NCI-H446 treated with DMSO at 0.1 percent for 48 hours (cell line): ENCODE measurements at places on chromosomes 13 and 19.

DNA sequence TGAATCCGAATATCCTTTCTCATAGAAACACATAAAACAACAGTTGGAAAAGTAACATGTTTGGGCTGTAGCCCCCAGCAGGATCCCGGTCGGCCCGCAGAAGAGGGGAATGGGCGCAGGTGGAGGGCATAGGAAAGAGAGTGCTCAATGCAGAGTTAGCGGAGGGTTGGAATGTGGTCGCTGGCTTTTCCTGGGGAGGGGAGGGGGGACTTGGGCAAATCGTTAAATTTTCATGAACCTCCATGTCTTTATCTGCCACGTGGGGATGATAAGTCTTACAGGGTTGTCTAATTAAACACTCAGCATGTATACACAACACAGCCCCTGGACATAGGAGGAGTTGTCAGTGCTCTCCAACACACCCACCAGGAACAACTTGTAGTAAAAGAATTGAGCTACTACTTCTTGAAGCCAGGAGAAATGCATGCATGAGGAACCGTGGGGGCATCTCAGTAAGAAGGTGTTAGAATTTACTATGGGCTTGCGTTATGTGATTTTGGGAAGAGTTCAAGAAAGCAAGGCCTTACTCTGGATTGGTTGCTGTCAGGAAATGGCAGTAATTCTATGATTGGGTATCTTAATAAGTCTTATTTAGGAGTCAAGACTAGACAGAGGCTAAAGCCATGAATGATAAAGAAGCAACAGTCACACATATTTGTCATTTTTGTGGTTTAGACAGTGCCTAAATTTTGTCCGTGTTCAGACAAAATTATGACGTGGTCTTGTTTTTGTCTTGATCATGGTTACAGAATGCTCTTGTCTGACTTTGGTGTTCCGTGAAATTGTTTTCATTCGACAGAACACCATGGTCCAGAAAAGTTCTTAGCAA is 671 bp upstream of the SLC46A3 start:
- DNase-seq: no peak

- no peak for DNase-seq
Observed at GRCh38 chr13:30113983-30114570, 193.3 kb downstream of the KATNAL1 start.

GRCh38 chr13:97274829-97275649 is 52.9 kb downstream of the MBNL2 start:
- DNase-seq: peak; percentile 20

- no peak for DNase-seq
Observed at GRCh38 chr19:51354742-51355148, 11.4 kb downstream of the ETFB start.

GRCh38 chr13:36282821-36283432 is 14.7 kb downstream of the CCDC169 start:
- peak; percentile 28 for DNase-seq

- DNase-seq: no peak
Observed at GRCh38 chr13:32595306-32595705, 9.1 kb downstream of the PDS5B start.
